ENCODE measurements at places on chromosomes 12 and 14.

- DNase-seq: no peak
Measured at GRCh38 chr12:113409462-113410124, 5.9 kb upstream of the SDS start.

DNA sequence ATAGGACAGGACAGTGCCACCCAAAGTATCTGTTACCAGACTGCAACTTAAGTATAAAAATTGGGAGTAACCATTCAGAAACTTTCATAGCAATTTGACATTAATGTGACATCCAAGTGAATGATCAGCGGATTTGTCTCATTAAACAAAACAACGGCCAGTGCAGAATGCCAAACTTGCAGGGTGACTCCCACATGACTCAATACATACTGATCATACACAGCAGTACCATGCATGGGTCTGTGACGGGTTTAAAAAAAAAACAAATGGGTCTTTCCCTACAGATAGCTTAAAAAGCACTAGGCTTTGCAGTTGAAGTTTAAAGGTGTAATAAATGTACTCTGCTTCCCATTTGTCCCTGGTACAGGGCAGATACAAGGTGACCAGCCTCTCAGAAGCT, 116.6 kb downstream of the SLC35F4 start:
- no peak for DNase-seq

- DNase-seq: no peak
Measured at GRCh38 chr12:108559007-108559655, 1.8 kb downstream of the SART3 start.

GRCh38 chr12:95440401-95440800, 33.6 kb upstream of the METAP2 start:
- DNase-seq: no peak

DNA sequence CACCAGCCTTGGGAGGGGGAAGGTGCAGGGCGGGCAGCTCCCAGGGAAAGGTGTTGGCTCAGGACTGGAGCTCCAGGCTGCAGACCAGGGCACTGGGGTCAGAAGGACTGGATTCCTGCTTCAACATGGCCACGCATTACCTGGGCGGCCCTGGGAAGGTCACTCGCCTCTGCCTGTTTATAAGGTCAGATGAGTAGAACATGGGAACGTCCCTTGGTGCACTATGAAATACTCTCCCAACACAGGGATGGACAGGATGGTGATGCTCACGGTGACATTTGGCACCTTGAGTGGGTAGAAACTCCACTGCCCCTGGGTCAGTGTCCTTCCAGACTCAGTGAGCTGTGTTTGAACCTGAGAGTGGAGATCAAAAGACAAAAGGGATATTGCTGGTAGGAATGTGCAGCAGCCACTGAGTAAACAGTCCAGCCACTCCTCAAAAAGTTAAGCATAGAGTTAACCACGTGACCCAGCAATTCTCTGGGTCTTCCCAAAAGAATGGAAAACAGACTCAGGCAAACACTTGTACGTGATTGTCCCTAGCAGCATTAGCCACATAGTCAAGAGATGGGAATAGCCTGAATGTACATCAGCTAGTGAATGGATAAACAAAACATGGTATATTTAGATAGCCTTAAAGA, 9.1 kb upstream of the BDKRB2 start:
- DNase-seq: no peak

DNA sequence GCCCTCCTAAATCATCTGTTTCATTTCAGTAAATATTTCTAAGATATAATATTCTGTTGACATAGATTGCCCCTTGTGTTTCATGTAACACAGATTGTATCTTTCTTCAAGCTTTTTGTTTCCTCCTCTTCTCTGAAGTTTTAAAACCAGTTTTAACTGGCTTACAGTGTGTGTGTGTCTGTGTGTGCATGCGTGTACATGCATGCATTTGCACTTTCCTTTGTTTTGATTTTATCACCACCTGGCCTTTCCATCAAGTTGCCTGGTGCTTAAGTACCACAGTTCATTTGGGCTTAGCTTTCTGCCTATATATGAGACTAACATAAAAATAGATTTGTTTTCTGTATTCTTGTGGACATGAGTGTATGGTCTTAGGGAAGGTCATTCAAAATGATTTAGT, 31.9 kb downstream of the ETNK1 start:
- DNase-seq: no peak

- no peak for DNase-seq
Measured at GRCh38 chr12:124194264-124194892, 100.5 kb upstream of the RFLNA start.

- DNase-seq: no peak
Measured at GRCh38 chr12:52370926-52371608, 3.8 kb upstream of the KRT85 start.

- DNase-seq: no peak
Measured at GRCh38 chr12:84638811-84639368, 273.7 kb downstream of the SLC6A15 start.

DNA sequence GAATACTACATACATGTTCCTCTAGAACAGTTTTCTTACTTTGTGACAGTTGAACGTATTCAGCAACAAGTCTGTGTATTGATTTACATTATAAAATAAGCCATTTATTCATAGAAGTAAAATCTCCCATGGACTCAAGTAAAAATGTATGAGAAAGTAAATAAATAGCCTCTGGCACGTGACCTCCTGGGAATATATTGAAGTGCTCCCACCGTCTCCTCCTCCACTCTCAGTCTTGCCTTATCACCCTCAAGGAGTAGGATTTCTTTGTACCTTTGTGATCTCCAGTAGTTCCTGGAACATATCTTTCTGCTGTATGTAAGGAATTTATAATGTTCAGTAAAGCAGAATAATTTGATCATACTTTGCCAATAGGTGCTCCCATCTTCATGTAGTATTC, 90.9 kb downstream of the DIP2B start:
- no peak for DNase-seq

DNA sequence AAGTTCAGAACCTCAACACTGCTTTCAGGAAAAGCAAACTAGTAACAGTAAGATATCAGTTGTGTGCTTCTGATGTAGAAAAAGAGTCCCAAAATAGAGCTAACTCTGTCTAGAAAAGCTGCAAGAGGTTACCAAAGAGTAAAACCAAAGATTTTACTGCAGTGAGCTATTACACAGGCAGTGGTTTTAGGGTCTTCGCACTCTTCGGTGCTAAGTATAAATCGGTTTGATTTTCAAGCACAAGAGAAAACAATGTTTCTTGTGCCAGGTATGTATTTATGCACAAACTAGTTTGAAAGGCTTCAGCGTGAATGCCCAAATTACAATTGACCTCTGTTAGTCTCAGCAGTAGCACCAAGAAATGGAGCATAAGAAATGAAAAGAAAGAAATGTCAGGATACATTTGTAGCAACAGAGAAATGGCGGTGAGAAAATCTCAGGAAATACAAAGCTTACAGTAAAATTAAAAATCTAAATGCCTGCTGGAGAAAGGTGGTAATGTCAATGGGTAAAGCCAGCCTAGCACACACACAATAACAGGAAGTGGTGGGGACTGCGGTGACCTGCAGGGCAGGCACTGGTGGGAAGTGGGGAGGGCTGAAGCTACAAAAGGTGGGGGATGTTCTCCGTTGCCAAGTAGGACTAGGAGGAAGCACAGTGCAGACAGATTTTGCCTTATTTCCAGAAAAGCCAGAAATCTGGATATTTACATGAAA, 18.0 kb upstream of the DYRK2 start:
- peak; percentile 57 for DNase-seq

GRCh38 chr12:28780096-28780495, 369.0 kb upstream of the FAR2 start:
- DNase-seq: no peak

DNA sequence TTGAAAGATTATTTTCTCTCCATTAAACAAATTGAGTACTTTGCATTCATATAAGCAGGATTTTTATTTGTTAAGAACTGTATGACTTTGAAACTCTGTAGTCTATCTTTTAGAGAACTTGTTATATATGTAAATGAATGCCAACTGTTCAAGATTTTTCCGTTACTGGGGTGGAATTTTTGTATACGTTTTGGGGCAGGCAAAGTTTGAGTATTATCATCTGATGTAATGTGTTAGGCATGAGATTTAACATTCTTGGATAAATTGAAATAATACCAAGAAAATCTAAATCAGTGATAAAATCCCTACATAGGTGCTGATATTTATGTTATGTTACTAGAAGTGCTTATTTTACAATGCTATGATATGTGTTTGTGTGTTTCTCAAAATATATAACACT, 8.4 kb downstream of the CNOT2 start:
- DNase-seq: no peak

DNA sequence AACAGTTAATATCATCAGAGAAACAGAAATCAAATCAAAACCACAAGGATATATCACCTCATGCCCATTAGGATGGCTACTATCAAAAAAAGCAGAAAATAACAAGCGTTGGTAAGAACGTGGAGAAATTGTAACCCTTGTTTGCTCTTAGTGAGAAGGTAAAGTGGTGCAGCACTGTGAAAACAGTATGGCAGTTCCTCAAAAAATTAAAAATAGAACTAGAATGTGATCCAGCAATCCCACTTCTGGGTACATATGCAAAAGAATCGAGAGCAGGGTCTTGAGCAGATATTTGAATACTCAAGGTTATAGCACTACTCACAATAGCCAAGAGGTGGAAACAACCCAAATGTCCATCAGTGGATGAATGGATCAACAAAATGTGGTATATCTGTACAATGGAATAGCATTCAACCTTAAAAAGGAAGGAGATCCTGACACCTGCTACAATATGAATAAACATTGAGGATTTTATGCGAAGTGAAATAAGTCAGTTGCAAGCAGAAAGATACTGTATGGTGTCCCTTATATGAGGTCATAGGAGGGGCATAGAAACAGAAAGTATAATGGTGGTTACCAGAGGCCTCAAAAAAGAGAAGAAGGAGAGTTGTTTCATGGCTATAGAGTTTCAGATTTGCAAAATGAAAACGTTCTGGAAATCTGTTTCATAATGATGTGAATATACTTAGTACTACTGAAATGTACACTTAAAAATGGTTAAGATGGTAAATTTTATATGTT, 131.0 kb upstream of the EEA1 start:
- DNase-seq: no peak

- no peak for DNase-seq
Measured at GRCh38 chr12:84912198-84913128, at the start of gene SLC6A15. TSS of gene SLC6A15 (minus strand) at chr12:84912799. CDS start at chr12:84892120, 20,679 bp downstream.

DNA sequence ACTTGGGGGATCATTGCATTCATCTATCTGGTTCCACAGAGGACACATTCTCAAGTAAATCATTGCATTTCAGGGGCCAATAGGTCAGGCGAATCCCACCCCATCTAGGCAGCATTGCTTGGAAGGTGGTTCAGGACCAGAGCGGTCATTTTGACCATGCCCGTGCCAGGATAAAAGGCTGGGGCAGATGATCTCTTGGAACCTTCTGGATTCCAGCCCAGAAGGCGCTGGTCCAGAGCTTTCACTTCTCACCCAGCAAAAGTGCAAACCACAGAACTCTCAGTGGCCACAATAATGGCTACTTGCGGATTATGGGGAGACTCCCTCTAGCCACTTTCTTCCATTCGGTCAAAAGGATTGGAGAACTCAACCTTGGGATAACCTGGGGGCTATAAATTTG, 595 bp upstream of the KRT85 start:
- no peak for DNase-seq

- no peak for DNase-seq
Measured at GRCh38 chr12:27513155-27513824, 10.7 kb upstream of the PPFIBP1 start.
